ENCODE measurements at places on chromosomes 3 and 15.
A peak's percentile ranks its signal among the peaks of the same experiment; 100 is the strongest.

DNA sequence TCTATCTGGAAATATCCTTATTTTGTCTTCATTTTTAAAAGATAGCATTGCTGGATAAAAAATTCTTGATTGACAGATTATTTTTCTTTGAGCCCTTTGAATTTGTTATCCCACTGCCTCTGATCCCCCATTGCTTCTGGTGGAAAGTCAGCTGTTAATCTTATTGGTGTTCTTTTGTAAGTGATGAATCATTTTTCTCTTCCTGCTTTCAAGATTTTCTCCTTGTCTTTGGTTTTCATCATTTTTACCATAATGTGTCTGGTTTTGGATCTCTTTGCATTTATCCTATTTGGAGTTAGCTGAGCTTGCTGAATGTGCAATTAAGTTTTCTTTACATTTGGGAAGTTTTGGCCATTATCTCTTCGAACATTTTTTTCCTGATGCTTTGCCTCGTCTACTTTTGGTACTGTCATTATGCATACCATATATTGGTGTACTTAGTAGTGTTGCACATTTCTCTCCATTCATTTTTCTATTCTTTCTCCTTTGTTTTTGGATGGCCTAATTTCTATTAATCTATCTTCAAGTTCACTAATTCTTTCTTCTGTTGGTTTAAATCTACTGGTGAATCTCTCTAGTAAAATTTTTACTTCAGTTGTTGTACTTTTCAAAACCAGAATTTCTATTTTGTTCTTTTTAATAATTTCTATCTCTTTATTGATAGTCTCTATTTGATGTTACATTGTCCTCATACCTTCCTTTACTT, 440.0 kb upstream of the PROK2 start:
- no peak for DNase-seq

DNA sequence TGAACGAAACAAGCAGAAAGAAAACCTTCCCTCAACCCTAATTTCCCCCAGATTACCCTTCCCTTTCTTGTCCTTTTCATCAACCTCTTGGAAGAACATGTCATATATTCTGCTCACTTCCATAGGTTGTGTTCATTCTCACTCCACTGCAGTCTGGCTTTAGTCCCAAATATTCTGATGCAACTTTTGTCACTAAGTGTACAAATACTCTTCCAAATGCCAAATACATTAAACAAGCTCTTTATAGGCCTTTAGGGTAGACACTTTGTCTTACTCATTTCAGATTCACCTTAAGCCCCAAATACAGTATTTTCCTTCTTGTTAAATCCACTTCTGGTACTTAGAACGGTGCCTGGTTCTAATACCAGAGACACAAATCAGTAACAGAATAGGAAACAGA, 406.5 kb upstream of the CDIN1 start:
- no peak for DNase-seq

GRCh38 chr3:126986001-126986400, 3.1 kb downstream of the PLXNA1 start:
- DNase-seq, result no peak

DNA sequence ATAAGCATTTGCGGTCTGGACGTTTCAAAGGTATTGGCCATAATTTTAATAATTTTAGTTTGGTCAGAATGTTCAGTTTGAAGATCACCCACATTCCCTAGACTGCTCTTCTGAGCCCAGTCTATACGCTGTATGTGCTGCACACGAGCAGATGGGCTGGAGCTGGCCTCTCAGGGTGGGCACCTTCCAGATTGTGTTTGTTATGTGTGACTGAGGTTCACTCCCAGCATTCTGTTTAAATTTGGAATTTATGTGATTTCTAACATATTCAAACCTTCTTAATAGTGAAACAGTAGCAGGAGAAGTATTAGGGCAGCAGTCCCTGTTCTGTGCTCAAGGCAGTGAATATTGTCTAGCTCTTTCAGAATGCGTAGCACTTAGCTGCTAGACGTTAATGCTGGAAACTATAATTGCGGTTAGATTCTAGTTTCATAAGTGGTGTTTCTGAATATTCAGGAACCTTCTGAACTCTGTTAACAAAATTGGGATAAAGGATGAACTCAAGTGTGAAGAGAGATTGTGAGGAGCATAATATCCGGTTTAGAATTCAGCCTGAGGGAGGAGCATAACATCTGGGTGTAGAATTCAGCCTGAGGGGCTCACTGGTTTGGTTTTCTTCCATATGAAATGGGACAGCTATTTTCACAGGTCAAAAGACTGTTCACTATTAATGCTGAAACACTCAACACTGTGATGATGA, 68.6 kb upstream of the RPL35A start:
- DNase-seq, result no peak

GRCh38 chr3:190326361-190326760, 4.1 kb upstream of the CLDN1 start:
- DNase-seq, result no peak

GRCh38 chr3:158333736-158334135, 223.8 kb downstream of the RSRC1 start:
- no peak for DNase-seq

- no peak for DNase-seq
Measured at GRCh38 chr3:139297588-139298311, 46.1 kb upstream of the MRPS22 start.

DNA sequence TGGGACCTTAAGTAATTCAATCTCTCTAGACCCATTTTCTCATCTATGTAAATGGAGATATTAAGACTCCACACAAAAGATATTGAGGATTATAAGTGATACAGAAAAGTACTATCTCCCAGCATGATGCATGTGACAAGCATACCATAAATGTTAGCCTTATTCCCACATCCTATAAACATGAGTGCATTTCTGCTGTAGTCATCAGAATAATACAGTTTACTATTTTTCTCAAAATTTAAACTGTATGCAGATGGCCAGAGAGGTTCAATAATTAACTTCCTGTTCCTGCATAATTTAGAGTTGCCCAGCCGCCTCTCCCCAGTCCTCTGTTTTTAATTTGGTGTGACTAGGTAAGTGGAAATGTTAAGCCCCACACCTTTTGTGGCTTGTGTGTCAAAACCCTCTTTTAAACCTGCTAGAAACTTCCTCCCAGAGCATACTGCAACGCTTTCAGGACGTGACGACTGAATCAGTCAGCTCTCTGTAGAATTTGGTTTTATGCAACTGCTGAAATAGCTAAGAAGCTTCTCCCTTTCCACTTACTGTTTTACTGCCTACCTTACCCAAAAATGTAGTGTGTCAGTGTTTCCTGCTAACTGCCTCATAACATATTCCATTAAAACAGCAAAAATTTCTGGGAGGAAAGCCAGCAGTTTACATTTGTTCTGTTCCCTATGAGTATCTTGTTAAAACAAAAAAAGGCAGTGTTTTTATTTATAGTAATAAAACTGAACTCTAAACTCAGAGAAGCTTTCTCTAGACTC, 1037.9 kb downstream of the EPHA3 start:
- DNase-seq, result no peak

DNA sequence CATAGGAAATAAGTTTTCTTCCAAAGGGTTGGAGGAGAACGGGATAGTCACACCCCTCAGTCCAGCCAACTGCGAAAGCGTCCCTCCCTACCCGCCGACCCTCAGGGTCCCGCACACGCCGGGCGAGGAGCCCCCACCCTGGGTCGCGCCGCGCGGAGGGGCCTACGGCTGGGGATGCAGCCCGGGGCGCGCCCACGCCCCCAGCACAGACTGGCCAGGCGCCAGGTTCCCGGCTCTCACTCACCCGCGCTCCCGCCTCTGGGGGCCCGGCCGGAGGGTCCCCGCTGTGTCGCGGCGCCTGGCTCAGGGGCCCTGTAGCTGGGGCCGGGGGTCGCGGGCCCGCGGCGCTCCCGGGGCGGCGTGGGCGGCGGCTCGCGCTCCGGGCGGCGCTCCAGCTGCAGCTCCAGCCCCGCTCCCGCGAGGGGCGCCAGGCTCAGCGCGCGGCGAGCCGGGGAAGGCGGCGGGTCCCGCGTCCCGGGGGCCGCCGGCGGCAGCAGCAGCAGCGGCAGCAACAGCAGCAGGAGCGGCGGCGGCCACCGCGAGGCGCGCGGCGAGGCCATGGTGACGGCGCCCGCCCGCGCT, 375 bp downstream of the HEG1 start:
- peak; percentile 44 for DNase-seq

DNA sequence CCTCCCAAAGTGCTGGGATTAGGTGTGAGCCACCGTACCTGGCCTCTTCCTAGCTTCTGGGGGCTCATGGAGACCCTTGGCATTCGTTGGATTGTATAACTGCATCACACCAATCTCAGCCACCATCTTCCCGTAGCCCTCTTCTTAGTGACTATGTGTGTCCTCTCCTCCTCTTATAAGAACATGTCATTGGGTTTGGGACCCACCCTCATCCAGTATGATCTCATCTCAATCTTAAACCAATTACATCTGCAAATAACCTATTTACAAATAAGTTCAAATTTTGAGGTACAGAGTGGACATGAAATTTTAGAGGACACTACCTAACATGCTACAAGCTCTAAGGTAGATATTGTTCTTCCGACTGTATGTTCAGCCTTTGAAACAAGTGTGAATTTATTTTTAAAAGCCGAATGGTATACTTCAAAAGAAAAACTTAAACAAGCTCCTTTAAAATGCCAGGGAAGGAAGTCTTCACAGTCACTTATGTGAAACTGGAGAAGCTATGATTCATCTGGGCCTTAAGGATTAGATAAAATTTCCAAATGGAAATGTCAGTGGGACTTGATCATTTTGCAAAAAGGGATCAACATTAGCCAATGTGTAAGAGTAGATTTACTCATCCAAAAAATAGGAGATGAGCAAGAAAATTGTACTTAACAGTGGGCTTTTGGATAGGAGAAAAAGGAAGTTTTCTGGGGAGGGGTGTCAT, 225.7 kb downstream of the MEX3B start:
- no peak for DNase-seq

- DNase-seq, result no peak
Measured at GRCh38 chr3:72006631-72007556, 221.9 kb upstream of the PROK2 start.

DNA sequence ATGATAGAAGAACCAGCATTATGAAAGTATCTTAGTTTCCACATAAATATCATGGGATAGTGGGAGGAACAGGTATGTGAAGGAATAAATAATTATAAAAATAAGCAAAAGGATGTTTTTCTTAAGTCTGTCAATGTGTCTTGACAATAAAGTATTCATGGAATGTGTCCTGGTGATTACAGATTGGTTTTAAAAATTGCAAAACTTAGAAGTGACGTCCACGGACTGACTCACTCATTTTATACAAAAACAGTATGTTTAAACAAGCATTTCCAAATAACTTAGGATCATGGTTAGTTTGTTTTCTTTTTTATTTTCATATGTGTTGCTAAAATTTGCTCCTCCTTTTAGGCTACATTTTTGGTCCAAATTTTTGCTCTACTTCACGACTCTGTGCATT, 687.0 kb upstream of the NECTIN3 start:
- DNase-seq, result no peak

DNA sequence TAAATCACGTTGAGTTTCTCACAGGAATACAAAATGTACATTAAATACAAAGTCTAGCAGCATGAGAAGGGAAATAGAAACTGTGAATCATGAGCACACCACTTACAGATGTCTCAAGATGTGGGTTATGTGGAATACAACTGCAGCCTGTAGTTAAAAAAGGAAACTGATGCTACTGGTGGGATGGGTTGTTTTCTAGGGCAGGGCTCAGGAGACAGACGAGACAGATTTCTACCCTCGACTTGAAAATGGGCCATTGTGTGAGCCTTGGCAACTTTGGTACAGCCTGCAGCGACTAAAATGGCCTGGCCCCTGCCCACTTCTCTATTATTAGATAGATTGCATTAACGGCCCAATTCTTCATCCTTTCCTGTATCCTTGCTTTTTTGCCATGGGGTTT, 293.1 kb downstream of the SUCLG2 start:
- no peak for DNase-seq

DNA sequence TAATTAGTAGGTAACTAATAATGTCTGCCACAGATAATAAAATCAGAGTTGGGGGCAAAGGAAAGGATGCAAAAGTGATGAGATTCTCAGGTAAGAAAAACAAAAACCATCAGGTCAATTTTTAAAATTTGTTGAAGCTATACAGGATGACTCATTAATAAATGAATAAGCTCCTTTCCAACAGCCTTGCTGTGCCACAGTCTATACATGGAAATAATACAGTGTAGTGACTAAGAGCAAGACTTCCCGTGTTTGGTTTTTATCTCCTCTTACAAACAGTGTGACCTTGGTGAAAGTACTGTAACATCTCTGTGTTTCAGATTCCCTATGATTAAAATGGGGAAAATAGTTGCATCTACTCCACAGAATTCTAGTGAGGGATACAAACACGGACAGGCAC, 331.6 kb downstream of the PYDC2 start:
- no peak for DNase-seq

GRCh38 chr15:29888646-29889045, 66.4 kb upstream of the TJP1 start:
- no peak for DNase-seq

- no peak for DNase-seq
Measured at GRCh38 chr3:41369838-41370237, 170.5 kb downstream of the CTNNB1 start.

- no peak for DNase-seq
Measured at GRCh38 chr3:190886945-190887344, 24.5 kb upstream of the GMNC start.

DNA sequence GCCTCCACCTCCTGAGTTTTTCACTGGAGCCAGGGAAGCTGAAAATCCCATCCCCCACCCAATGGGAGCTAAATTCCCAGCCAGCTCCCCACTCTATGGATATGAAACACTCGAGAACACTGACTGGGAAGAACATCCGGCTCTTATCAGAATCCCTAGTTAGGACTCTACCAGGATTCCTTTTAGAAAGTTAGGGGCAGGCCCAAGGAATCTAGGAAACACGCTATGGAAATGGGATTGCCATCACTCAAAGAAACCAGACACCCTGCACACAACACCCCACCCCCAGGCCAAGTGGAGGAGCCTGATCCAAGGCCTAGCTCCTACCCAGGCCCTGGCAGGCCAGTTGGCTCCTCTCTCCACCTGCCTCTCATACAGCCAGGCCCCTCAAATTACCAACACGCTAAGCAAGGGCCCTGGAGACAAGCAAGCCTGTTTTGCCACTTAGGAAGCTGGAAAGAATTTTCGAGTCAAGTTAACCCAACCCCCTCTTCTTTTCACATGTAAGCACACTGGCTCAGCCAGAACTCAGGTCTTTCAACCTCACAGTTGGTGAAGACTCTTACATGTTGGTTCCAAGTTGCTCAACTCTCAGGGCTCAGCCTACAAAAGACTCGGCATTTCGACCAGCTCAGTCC, 75.5 kb downstream of the RBPMS2 start:
- DNase-seq, result no peak

GRCh38 chr3:100777271-100777670, 68.0 kb downstream of the TFG start:
- no peak for DNase-seq

DNA sequence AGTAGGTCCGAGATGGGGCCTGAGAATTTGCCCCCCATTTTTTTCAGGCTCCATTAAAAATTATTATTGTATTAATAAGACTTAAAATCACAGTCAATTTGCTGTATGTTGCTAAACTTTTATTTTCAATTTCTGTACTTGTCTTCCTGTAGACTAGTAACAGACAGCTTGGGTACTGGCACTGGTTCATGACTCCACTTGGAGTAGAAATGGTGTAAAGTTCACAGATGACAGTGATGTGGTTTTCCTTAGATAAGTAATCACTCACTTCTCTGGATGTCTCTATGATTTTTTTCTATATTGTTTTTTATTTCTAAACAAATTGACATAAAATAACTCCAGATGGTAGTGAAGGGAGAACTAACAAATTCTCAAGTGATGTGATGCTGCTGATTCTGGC, 15.6 kb upstream of the ZNF80 start:
- no peak for DNase-seq

GRCh38 chr3:116340680-116341216, 104.5 kb downstream of the LSAMP start:
- no peak for DNase-seq

Data from stimulated activated naive CD8-positive, alpha-beta T cell treated with anti-CD3 and anti-CD28 coated beads, Interleukin-15, Interleukin-2, amounts not matched to agents 100 U/mL and 50 U/mL, for 24 hours (primary cell).